ENCODE measurements at places on chromosomes 5 and 9.

GRCh38 chr9:88767504-88767790, 223.8 kb upstream of the S1PR3 start:
- DNase-seq: no peak

DNA sequence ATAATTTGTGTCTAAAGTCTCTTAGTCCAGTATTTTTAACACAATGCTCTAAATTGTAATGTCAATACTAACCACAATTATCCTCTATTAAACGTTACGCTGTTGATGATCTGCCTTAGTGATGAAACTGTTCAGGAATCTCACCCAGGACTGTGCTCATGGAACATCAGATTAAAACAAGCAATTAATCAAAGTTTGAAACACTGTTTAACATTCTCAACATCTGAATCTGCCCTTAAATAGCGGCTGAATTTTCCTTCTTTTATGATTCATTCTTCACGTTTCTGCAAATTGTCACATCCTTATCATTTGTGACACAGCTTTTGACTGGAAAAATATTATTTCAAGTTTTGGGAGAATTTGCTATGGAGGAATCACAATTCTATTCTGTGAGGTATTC, 113.8 kb downstream of the MARCHF11 start:
- no peak for DNase-seq

DNA sequence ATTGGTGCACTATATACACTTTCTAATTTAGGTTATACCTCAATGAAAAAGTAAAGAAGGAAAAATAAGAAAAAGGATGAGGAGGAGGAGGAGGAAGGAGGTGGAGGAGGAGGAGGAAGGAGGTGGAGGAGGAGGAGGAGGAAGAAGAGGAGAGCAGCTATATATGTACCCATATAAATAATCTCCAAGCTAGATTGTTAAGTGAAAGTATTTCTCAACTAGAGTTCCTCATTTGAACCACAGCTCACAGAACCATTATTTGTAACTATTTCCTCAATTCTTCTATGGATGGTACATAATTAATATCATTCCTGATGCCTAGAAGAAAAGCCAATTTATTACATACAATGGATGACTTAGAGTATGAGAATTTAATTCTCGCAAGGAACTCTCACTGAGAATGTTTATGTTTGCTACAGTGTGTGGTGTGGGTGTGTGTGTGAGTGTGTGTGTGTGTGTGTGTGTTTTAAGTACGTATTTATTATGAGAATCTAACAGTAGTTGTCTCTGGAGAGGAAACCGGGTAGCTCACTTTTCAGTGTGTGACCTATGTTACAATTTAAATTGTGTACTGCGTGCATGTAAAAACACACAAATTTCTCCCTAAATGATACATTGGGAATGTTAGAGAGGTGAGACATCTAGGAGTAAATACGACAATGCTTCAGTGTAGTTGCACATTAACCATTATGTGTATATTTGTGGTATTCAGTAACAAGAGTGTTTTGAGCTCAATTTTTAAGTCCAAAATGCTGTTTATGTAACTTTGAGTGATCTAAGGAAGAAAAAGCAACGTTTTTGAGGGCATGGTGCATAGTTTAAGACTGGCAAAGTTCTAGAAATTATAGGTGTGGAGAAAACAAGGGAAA, 20.2 kb upstream of the NREP start:
- DNase-seq: peak; percentile 26

GRCh38 chr5:124064956-124065355, 553.0 kb downstream of the CSNK1G3 start:
- DNase-seq: no peak

All from OCI-M1 (cell line).